ENCODE measurements at places on chromosomes 6 and 20. TPM values are rescaled to one million over a fixed set of nuclear protein-coding genes. Genes with fewer than 3 reads are reported as not detected.

DNA sequence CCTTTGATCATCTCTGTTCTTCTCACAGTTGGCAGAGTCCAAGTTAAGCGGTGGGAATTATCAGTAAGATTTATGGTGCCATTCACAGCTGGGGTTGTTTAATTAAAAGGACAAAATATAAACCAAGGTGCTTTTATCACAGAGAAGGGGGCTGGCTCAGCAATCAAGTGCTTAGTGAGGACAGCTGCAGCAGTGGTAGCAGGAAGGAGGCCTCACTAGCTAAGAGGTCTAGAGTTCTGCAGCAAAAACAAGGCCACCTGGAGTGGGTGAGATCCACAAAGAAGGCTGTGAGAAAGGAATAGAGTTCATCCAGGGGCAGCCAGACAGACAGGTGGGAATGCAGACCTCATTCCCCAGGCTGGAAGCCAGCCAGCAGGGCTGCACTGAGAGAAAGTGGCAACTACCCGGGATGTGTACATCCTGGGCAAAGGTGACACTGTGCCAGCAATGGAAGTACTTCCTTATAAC is 37.1 kb downstream of the PIGU start:
- DNase-seq, result no peak

Gene TRIM31
- total RNA-seq, result not detected

Gene FAXC
- not detected for total RNA-seq

DNA sequence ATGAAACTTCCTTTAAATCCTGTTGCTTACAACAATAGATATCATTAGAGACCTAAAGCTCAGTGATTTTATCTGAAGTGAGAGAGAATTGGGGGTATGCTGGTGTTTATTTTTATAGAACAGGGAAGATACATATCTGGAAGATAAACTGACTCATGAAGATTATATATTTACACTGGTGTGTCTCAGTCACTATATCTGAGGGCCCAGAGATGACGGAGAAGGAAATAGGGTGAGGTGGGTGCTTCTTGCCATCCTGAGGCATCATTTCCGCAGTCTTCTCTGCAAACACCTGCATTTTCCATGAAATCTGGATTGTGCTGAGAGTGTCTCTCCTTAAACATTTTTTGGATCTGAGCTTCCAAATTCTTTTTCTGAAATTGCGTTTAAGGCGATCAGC is 5.9 kb upstream of the PLCB1 start:
- no peak for DNase-seq

Gene MYH7B
- total RNA-seq, result 0.54 TPM

- peak; percentile 53 for DNase-seq
These were observed 209.7 kb downstream of the FARS2 start for GRCh38 chr6:5471044-5471443.

GRCh38 chr6:113120224-113120581 is 736.9 kb upstream of the MARCKS start:
- no peak for DNase-seq

Gene TUBB2B
- total RNA-seq, result 0.78 TPM

Gene ADGRF5
- not detected for total RNA-seq

DNA sequence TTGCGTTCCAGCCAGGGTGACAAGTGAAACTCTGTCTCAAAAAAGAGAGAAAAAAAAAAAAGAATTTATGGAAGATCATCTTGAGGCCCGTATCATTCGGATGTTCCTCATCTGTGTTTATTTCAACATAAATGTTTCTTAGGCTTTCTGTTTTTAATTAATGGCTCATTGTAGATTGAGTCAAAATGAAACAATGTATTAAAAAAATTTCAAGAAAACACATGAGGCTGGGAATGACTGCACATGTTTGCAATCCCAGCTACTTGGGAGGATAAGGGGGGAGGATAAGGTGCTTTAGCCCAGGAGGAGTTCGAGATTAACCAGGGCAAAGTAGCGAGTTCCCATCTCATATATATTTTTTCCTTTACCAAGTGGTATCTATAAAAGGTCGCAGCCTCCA is 47.3 kb downstream of the ITCH start:
- DNase-seq, result no peak

DNA sequence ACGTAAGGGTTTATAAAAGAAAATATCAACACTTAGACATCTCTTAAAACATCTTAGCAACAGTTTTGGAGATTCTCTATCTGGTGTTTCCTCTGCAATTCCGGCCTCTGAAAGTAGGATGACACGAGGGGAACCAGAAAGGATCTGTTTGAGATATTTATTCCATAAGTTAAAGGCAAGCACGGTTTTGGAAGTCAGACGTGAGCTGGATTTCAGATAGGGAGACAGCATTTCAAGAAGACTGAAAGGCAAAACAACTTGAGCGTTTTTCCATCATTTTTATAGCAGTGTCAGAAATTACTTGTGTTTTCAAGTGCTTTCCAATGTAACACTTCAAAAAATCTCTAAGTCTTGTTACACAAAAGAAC is 52.9 kb upstream of the BTN3A2 start:
- DNase-seq, result no peak

GRCh38 chr20:18750735-18751134 is 62.8 kb upstream of the SCP2D1 start:
- no peak for DNase-seq

GRCh38 chr20:48187851-48188250 is 402.6 kb upstream of the SULF2 start:
- DNase-seq, result no peak

- DNase-seq, result no peak
These were observed 45.3 kb downstream of the DLL1 start for GRCh38 chr6:170245475-170245992.

Gene SFT2D1
- 7.3 TPM for total RNA-seq

Gene RAET1L
- not detected for total RNA-seq

DNA sequence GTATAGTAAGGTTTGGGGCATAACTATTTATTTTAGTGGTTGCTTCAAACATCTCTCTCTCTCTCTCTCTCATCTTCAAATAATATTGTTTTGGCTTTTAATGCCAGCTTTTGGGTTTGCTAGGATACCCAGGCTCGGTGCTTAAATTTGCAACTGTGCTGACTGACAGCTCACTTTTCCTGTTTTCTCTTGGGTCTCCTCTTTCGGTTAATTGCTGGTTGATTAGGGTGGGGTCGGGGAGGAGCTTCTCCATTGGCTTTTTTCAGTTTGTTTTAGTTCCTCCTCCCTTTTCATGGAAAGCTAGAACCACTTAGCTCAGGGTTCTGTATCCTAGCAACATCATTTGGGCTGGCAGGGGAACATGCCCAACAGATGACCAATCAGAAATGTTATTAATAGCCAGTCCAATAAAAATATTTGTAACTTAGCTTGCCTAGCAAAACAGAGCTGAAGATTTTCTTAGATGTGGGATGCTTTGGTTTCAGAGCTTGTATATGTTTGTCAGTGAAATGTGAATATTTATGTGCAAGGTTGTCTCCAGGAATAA is 11.3 kb downstream of the TFAP2B start:
- no peak for DNase-seq

DNA sequence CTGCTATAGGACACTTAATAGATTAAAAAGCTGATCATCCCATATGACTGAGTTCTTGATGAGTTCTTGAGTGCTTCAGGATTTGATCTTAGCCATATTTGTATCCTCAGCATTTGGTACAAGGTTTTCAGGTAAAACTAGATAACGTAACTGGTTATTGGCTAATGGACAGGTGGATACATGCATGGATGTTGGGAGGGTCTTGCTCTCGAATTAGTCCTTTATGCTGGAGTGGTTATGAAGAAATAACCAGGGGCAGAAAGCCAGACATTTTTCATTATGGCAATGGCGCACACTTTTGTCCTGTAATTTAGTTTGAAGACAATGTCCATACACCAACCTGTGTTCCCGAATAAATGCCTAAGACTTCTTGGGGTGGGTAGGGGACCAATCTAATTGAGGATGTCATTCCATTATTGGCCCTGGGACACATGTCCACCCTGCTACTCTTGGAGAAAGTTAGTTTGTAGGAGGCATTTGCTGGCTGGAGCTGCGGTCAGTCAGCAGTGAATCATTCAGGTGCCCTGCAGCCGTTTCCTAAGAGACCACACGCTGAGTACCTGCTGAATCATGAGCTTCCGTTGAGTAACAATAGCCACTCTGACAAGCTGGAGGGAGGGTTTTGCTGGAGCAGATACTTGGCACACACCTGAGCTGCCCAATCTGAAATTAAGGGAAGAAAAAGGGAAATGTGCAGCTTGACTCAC is 194.4 kb downstream of the FOXA2 start:
- no peak for DNase-seq

DNA sequence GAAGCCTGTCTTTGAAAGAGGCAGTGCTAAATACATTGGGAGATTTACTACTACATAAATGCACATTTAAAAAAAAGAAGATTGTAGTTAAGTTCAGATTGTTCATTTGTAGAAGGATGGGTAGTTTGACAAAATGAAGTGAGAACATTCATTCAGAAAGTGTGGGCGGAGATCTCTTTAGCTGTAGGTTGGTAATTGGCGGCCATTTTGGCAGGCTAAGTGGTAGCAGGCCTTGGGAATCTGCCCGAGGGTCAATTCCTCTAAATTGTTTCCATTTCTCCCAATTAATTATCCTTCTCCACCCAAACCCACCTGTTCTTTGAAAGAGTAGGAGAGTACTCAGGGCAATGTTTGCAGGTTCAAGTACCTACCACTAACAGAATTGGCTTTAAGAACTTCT is 17.9 kb downstream of the SOX4 start:
- DNase-seq, result no peak

GRCh38 chr6:88641178-88641903 is 322.1 kb downstream of the RNGTT start:
- no peak for DNase-seq

DNA sequence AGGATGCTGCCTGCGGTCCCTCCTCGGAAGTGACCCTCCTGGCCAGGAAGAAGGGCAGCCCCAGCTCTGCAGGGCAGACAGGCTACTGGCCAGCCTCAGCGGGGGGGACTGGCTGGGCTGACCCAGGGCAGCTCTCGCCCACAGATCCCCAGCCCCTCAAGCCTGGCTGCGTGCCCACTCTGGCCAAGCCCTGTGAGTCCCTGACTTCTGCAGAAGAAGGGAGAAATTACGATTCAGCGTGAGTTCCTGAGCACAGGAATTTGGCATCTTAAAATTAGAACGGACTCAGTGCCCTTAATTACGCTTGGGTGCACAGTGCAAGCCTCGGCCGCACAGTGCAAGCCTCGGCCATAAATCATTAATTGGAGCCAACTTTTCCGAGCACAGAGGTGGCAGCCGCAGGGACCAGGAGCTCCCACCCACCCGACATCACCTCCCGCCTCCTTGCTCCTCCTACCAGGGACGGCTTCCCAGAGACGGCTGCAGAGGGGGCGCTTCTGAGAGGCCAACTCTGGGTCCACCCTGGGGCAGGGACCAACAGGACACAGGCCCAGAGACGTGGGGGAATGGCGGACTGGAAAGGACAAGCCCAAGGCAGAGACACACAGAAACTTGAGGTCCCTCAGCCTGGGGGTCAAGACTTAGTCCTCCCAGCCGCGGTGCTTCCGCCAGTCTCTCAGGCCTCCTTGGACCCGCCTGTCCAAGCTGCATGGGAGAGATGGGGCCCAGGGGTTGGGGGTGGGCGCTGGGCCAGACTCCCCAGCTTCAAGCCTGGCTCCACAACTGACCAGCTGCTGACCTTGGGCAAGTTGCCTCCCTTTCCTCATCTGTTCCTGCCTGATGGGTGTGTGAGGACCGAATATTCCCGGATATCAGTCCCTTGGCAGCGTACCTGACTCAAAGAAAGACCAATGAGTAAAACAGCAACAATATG is 165.4 kb downstream of the TAF4 start:
- DNase-seq, result no peak

- DNase-seq, result no peak
These were observed 112.2 kb downstream of the INSM1 start for GRCh38 chr20:20480126-20480525.

DNA sequence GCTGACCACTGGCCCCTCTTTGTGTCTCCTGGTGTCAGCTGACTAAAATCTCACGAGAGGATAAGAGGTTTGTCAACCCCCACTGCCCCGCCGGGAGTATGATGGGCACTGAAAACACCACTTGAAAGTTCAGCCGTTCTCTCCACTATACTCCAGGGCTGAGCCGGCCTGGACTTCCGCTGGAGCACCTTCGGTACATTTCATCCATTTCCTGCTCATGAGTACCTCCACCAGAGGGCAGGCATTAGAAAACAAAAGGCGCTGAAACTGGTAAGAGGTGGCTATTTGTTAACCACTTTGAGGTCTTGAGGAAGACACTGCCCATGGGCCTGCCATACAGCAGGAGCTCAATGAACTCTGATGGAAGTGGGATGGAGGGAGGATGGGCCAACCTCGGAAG is 17.9 kb upstream of the ANKRD60 start:
- DNase-seq, result no peak

- DNase-seq, result no peak
These were observed 314.0 kb downstream of the BMP7 start for GRCh38 chr20:56952258-56953047.
